ENCODE measurements at places on chromosomes 7 and 10. TPM values are rescaled to one million over a fixed set of nuclear protein-coding genes. Genes with fewer than 3 reads are reported as not detected.

GRCh38 chr7:1031716-1032455 is 12.5 kb upstream of the GPR146 start:
- DNase-seq: no peak

DNA sequence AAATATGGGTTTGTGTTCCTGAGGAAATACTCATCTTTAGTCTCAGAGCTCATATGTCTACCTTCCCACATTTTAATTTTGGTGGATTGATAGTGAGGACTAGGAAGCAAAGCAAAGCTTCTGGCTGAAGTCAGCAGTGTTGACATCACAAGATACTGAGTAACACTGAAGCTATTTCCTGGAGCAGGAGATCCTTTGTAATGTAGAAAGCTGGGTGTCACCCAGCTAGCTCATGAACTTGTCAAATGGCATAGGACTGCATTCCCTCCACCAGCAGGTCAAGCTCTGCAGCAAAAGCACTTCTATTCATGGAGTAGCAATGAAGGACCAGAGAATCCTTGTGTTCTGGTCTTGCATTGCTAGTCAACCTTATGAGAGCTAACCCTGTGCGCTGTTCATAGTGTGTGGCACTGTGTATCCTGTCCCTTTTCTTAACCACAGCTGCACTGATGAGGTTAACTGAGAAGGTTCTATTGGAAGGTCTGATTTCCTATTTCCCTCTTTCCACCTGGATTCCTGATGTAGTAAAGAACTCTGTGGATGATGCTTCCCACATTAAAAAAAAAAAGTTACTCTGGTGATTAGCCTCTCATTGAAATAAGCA is 94.8 kb upstream of the ZNF804B start:
- no peak for DNase-seq

- DNase-seq: no peak
Measured at GRCh38 chr10:129741280-129741977, 222.6 kb downstream of the EBF3 start.

DNA sequence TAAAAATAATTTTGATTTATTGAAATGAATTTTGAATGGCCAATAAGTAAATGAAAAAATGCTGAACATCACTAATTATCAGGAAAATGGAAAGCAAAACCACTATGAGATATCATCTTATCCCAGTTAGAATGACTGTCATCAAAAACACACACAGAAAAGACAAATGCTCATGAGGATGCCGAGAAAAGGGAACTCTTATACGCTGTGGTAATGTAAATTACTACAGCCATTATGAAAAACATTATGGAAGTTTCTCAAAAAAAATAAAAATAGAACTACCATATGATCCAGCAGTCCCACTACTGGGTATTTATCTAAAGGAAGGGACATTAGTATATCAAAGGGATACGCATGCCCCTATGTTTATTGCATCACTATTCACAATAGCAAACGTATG is 15.8 kb downstream of the SCIN start:
- DNase-seq: no peak

GRCh38 chr10:105347487-105347886 is 706.4 kb downstream of the SORCS3 start:
- no peak for DNase-seq

DNA sequence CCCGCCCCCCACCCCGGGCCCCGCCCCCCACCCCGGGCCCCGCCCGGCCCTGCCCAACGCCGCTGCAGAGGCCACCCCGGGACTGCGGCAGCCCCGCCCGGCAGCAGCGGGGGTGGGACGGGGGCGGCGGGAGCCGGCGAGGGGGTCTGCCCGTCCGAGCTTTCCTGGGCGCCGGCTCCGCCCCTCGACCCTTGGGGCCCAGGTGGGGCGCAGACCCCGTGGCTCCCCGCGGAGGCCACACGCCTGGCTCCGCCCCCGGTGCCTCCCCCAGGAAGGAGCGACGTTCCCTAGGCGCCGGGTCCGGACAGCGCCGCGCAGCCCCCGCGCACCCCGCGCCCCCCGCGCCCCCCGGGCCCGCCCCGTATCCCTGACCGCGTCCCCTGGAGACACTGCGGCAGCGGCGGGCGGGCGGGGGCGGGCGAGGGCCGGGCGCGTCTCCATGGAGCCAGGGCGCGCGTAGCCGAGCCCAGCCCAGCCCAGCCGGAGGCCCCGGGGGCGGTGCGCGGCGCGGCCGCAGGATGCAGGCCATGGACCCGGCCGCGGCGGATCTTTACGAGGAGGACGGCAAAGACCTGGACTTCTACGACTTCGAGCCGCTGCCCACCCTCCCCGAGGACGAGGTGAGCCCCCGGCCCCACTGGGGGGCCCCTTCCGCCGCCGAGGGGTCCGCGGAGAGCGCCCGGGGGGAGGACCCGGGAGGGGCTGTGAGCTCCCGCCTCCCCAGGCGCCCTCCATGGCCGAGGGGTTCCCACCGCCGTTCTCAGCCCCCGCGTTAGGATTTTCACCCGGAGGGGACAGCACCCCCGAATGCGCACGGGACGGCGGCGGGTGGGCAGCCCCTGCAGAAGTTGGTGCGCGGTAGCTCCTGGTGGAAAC is at the start of gene KNDC1:
Gene KNDC1, plus strand, starts transcription at position 270 of the 876 bp plus-strand sequence. Its CDS starts 249 bp downstream, at position 519.
- DNase-seq: peak; percentile 79

GRCh38 chr10:61779950-61780659 is 117.4 kb downstream of the CABCOCO1 start:
- no peak for DNase-seq

The SORCS1 gene
- polyA plus RNA-seq: 0.20 TPM

The MACROH2A2 gene
- polyA plus RNA-seq: 69.4 TPM
